ENCODE measurements at places on chromosomes 4 and X.

DNA sequence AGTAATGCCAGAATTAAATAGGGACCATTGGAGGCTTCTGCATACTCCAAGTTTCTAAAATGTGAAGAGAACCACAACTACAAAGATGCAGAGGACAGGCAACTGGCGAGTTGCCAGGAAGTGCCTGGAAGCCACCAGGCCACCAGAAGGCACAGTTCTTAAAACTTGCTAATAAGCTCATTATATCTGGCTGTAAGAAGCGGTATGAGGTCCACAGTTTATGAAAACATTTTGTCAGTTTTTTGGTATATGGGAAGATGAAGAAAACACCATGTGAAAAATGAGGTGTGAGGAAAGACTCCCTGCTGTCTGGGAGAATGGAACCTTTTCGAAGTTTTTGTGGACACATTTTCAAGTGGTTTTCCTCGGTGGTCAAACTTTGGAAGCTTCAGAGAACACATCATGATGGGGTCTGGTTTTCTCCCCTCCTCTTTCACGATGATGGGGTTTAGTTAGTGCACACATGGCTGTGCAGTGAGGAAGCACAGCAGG is 202.7 kb downstream of the NR3C2 start:
- DNase-seq, result no peak

- no peak for DNase-seq
Observed at GRCh38 chr4:87103691-87104187, 116.7 kb downstream of the KLHL8 start.

- DNase-seq, result no peak
Observed at GRCh38 chr4:182504463-182504862, 261.3 kb downstream of the TENM3 start.

- DNase-seq, result no peak
Observed at GRCh38 chr4:101724093-101724492, 66.4 kb upstream of the BANK1 start.

DNA sequence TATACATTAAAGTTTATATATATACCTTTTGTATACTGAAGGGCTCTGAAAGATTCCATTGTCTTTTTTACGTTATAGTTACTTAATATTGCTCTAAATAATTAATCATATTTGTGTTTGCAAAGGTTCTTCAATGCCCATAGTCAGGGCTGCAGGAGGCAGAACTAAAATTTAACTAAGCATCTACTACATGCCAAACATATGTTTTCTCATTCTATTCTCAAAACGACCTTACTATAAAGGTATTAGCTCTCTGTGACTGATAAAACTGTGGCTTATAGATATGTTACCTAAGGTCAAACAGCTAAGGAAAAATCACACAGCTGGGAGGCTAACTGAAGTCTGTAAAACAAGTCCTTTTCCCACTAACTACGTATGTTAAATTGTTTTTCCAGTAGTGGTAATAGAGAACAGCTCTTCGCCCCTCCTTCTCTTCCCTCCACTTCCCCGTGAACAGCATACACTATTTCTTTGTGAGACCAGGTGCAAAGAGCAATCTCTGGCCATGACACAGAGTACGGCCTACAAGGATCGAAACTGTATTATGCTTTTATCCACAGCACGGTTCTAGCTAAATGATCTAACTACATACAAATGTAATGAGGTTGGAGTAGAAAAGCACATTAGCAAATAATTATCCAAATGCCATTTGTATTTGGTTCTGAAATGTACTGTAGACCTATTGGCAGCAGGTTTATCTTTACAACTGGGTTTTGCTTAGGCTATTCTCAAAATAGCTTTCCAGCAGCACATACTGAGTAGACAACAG is 1.7 kb downstream of the CNOT6L start:
- no peak for DNase-seq

DNA sequence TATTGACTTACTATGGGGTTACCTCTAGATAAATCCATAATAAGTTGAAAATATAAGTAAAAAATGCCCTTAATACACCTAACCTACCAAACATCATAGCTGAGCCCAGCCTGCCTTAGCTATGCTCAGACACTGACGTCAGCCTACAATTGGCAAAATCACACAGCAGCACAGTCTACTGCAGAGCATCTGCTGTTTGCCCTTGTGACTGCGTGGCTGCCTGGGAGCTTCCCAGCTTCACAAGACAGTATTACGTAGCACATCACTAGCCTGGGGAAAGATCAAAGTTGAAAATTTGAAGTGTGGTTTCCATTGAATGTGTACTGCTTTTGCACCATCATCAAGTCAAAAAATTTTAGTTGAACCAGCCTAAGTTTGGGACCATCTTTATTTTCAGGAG is 8.8 kb downstream of the HTT-AS start:
- no peak for DNase-seq

GRCh38 chr4:81084029-81084428 is 53.5 kb downstream of the BMP3 start:
- DNase-seq, result no peak

- DNase-seq, result peak; percentile 32
Observed at GRCh38 chr4:8917868-8918783, 46.5 kb upstream of the HMX1 start.

Data from pons (tissue), 1 donor.